ENCODE measurements at places on chromosomes 5 and 9. TPM values are rescaled to one million over a fixed set of nuclear protein-coding genes. Genes with fewer than 3 reads are reported as not detected.

GARIN3 gene
- total RNA-seq: not detected

OR1B1 gene
- not detected for total RNA-seq

PHPT1 gene
- 344 TPM for total RNA-seq

HAPLN1 gene
- not detected for total RNA-seq

SLC34A3 gene
- total RNA-seq: not detected

All from heart right ventricle (tissue), 16 donors.